Stimulated activated CD8-positive, alpha-beta memory T cell treated with anti-CD3 and anti-CD28 coated beads, Interleukin-7, amount 100 ng/mL, for 4 hours (primary cell): ENCODE measurements at places on chromosomes 2 and 18.

DNA sequence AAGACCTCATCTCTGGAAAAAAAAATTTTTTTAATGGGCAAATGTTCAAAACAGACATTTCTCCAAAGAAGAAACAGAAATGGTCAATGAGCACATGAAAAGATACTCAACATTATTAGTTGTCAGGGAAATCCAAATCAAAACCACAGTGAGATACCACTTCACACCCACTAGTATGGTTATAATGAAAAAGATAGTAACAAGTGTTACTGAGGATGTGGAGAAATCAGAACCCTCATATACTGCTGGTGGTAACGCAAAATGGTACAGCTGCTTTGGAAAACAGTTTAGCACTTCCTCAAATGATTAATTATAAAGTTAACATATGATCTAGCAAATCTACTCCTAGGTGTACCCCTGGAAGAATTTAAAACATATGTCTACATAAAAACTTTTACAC is 29.0 kb upstream of the TCF7L1 start:
- DNase-seq: no peak

GRCh38 chr18:35029770-35030169 is 11.4 kb upstream of the MAPRE2 start:
- DNase-seq: no peak

GRCh38 chr18:66833646-66834045 is 229.8 kb upstream of the CDH19 start:
- no peak for DNase-seq

DNA sequence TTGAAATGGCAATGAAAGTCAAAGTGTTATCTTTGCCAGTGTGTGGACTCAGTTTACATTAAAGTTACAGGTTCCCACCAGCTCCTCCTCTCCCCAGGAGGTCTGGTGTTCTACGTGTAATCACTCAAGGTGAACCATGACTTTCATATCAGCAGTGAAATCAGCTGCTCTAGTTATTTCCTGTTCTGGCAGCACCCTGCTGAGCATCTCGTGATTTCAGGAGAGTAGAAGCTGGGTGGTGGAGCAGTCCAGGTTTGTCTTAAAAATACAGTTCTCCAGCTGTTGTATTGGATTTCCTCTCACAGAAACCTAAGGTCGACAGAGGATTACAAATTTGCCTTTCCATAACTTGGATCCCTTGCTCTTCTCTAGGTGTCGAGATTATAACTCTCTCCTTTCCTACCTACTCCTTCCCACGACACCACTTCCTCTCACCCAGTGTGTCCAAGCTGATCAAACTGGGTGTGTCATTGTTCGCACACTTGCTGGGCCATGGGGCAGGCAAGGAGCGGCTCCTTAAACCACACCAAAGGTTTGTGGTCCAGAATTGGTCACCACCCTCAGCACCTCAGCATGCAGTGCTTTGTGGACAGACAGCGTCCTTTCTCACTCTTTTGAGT is 13.0 kb upstream of the ARHGAP25 start:
- DNase-seq: no peak

DNA sequence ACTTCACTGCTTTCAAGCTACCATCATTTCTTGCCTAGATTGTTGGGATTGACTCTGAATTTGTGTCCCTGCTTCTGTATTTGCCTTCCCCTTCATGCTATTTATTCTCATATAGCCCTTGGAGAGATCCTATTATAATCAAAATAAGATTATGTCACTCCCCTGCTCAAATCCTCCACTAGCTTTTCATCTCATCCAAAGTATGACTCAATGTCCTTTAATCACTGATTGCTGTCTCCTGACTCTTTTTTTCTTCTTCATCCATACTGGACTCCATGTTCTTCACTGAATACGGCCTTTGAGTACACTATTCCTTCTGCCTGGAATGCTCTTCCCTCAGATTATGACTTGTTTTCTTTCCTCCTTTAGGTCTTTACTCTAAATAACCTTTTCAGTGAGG is 5.0 kb downstream of the RBKS start:
- DNase-seq: no peak

- no peak for DNase-seq
Observed at GRCh38 chr2:167544602-167545001, 656.3 kb downstream of the XIRP2 start.
